Stimulated activated CD8-positive, alpha-beta memory T cell treated with anti-CD3 and anti-CD28 coated beads, Interleukin-7, amount 100 ng/mL, for 4 hours (primary cell): ENCODE measurements at places on chromosomes 4 and X.

DNA sequence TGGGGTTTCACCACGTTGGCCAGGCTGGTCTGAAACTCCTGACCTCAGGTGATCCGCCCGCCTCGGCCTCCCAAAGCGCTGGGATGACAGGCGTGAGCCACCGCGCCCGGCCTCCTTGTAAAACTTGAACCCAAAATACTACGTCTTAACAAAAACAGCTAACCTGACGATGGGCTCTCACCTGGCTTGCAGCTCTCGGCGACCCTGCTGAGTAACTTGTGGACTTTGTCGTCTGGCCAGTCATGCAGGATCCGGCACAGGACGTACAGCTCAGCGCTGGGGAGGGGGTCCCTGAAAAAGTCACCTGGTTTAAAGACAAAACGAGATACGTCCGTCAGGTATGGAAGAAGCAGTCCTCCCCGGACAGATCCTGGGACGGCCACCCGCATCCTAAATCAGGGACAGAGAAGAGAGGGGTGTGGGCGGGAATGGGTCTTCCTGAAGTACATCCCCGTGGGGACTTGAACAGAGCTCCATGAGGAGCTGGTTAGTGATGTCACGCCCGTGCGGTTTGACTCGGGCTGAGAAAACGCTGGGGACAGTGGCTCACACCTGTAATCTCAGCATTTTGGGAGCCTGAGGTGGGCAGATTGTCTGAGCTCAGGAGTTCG is 20.7 kb upstream of the SLC25A6 start:
- no peak for DNase-seq

- no peak for DNase-seq
These were observed 502.7 kb downstream of the PACRGL start for GRCh38 chr4:21202959-21203358.

DNA sequence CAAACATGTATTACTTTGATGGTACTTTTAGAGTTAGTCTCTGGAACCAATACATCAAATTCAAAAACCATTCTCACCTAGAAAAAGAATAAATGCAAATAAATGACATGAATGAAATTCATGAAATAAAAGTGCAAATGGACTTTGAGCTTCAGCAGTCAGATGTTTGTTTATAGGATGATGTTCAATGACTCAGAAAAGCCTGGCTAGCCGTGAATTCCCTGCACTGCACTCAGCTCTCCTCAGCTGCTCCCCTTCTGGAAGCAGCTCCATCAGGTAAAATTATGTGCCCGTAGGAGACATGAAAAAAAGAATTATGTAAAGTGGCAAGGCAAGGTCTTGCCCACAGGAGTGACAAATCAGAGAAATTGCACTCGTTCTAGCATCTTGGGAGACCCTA is 390.6 kb downstream of the GPM6A start:
- no peak for DNase-seq

GRCh38 chr4:82543131-82543530 is 18.7 kb downstream of the TMEM150C start:
- no peak for DNase-seq

- DNase-seq, result no peak
These were observed 29.9 kb downstream of the DKK2 start for GRCh38 chr4:107006218-107006617.

- no peak for DNase-seq
These were observed 66.3 kb upstream of the STX18 start for GRCh38 chr4:4608214-4608537.

- DNase-seq, result no peak
These were observed 262.2 kb upstream of the INTU start for GRCh38 chr4:127370604-127371003.

GRCh38 chrX:126770179-126770578 is 49.4 kb upstream of the PRR32 start:
- DNase-seq, result no peak

DNA sequence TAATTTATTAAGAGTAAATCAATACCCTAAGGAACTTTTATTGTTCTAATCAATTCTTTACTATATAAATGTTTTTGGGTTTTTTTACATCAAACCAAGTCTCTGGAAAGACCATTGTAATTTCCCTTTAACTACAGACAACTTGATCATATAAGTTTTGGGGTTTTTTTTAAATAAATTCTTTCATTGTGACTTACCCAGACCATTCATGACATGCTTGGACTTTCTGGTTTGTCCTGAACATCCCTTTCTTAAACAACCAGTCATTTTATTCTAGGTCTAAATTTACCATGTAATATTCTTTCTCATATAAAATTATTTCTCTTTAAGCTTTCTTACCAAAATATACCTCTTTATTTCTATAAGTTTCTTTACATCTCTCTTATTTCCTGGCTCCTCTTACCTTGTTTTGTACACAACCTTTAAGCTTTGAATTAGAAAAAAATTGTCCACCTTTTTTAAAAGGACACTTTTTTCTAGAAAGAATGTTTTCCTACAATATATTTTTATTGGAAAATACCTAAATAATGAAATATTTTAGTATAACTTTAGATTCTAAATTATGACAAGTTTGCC is 8.4 kb downstream of the CNGA1 start:
- DNase-seq, result no peak
